Stimulated activated CD8-positive, alpha-beta memory T cell treated with anti-CD3 and anti-CD28 coated beads, Interleukin-4, amount 100 ng/mL, for 4 hours (primary cell): ENCODE measurements at places on chromosomes 3 and 15.

GRCh38 chr15:98859149-98859548 is 148.4 kb downstream of the PGPEP1L start:
- DNase-seq = no peak

- DNase-seq = no peak
Measured at GRCh38 chr3:31382856-31383255, 149.9 kb upstream of the STT3B start.

DNA sequence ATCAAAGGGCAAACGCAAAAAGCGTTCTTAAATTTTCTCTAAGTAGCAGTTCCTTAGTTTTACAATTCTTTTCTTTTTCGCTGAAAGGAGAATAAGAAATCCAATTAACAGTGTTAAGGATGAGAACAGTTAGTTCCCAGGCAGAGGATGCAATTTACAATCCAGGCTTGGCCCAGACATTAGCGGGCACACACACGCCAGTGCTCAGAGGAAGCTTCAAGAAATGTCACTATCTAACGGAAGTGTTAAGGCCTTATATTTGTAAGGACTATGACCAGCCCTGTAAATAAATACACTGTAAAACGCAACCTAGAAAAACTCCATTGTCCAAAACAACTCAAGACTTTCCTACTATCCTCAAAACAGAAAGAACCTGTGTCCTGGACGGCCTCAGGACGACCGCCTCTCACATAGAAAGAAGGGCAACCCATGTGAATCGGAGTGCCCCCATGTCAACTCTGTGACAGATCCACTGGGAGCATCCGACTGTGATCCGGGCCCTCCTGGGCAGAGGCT is 1.3 kb downstream of the ACAP2 start:
- DNase-seq = no peak

DNA sequence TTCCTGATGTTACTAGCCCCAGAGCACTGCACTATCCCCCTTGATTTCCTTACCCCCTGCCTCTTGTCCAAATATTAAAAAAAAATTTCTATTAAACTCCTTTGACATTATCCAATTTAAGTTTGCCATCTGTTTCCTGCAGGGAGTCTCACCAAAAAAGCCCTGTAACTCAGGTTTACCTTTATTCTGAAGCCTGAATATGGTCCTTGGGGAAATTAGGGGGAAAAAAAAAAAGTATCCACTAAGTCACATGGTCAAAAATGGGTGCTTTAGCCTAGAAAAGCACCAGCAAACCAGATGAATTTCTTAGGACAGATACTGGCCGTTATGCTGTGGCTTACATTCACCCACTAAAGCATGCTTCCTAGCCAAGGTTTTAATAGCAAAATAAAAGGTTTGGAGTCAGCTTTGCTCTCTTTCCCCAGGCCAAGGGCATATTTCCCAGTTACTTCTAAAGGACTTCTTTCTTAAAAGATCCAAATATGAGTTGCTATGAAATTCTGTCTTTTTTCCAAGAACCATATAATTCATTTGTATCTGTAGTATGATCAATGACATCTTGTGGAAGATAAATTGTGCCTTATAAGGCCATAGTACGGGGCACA is 394.9 kb downstream of the LSAMP start:
- DNase-seq = no peak
